ENCODE measurements at places on chromosomes 1 and 21.

GRCh38 chr1:39832294-39832693 lies 43.6 kb upstream of the BMP8B start:
- no peak for DNase-seq

DNA sequence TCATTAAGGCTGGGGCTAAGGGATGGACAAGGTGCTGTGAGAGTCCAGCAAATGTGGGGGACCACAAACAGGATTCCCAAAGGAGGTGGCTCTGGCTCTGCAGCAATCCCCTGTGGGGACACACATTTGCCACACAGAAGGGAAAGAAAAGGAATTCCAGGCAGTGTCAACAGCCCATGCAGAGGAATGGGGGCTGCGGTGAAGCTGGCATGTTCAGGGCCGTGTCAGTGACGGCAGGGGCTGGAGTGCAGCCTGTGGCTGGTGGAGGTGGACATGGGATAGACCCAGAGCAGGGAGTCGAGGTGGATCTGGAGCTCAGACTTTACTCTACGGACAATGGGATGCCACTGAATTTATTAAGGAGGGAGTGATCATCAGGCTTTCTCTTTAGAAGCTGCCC lies 183.2 kb downstream of the TRABD2B start:
- DNase-seq, result no peak

DNA sequence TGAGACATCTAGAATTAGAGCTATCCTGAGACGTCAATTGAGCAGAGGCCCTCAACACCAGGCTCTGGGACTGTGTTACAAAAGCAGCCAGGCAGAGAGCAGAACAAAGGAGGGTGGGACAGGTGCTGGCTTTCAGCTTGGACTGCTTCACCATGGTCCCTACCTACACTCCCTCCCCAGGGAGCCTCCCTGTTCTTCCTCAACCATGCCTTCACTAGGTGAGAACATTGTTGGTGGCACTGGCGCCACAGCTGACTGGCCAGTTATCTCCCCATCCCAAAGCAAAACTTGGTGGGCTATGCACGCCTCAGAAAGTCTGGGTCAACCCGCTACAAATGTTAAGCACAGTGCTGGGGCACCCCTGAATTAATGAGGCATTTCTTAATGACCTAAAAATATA lies 87.8 kb downstream of the NMNAT2 start:
- no peak for DNase-seq

DNA sequence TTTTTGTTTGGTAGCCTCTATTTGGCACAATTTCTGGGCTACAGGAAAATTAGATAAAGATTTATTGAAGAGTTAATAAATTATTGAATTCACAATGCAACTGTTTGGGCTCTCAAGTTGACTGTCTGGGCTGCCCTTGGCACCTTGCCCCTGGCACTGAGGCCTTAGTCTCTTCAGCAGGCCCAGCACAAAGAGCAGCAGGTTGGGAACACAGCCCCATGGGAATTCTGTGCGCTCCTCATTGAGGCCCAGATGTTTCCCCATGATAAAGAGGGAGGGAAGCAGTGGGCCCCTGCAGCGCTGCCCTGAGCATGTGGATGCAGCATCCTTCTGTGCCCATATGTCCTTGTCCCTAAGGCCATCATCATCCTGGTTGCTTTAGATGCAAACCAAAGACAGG lies 2.9 kb downstream of the CRNN start:
- no peak for DNase-seq

- no peak for DNase-seq
Measured at GRCh38 chr1:232965124-232965911, 14.9 kb downstream of the NTPCR start.

GRCh38 chr1:26932531-26932930 lies 11.0 kb downstream of the NUDC start:
- DNase-seq, result no peak

DNA sequence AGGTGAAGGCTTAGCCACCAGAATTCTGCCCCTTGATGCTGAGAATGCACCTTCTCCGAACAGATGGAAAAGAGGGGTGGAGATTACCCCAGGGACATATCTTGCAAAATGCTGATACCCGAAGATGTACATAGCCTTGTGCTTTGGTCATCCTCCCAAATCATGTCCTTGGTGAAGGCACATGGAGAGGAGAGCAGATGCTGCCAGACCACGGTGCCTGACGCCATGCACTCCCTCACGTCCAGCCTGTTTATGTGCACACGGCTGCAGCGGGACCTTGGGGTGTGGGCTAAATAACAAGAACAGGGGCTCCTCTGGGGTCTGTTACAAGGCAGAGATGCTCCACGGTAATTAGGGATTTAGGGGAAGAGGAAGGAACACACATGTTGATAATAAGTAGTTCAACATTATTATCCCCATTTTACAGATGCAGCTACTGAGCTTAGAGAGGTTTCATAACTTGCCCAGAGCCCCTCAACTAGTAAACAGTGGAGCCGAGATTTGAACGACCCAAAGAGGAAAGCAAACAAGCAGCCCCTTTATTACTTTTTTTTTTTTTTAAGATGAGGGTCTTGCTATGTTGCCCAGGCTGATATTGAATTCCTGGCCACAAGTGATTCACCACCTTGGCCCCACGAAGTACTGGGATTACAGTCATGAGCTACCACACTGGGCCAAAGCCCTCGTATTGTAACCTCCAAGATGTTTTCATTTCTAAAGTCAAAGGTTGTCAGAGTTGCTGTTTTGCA lies 12.9 kb downstream of the EPHX1 start:
- no peak for DNase-seq

DNA sequence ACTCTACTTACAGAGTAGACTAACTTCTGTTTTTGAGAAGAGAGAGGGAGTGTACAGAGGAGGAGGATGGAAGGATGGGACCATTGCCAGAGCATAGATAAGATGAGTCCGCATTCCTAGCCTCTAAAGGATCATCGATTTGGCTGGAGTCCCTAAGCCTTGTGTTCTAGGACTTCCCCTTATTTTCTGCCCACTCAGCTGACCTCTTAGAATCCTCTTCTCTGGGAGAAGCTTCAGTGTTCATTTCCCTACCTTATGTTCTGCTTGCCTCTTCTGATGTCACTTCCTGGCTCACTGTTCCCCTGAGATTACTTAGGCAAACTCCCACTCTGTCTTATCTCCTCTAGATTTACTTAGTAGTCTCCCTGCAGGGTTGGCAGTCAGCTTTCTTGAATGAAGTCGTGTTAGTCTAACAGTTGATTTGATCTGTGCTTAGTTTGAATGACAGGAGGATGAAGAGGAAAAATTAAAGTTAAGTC lies 156.7 kb downstream of the SYT2 start:
- no peak for DNase-seq

GRCh38 chr1:117275055-117275454 lies 64.3 kb upstream of the VTCN1 start:
- DNase-seq, result no peak

DNA sequence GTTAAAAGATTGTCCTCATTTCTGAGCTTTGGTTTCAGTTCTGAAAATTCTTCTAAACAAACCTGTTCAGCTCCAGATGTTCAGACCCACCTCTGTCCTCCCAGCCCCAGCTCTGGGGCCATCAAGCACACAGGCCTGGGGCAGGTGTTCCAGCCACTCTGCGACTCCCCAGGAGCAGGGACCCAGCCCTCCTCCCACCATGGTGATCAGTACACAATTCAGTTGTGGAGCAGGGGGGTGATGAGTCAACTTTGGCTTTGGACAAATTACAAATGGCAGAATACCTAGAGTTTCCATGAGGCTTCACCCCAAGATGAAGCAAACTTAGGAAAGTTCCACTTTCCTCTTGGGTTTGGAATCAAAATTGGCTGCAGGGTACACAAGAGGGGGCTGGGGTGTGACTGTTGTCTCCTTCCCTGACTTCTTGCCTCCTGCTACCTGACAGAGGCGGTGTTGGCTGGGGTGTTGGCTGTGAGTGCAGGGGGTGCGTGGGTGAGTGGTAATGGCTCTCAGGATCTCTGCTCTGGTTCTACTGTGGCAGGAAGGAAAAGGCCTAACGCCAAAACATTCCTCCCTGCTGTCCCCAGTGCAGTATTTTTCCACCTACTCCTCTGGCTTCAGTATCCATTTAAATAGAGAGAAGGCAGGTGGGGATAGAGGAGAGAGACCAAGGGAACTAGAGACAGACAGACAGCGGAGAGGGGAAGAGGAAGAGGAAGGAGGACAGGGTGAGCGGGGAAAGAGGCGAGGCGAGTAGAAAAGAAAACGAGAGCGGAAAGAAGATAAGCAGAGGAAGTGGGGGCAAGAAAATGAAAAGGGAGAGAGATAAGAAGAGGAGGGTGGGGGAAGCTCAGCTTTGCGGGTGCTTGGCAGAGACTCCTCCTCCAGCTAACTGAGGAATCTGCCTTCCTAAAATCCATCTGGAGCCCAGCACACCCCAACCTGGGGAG lies 20.6 kb upstream of the LRRN2 start:
- DNase-seq, result no peak

GRCh38 chr21:26470351-26471098 lies 102.6 kb downstream of the CYYR1 start:
- no peak for DNase-seq

DNA sequence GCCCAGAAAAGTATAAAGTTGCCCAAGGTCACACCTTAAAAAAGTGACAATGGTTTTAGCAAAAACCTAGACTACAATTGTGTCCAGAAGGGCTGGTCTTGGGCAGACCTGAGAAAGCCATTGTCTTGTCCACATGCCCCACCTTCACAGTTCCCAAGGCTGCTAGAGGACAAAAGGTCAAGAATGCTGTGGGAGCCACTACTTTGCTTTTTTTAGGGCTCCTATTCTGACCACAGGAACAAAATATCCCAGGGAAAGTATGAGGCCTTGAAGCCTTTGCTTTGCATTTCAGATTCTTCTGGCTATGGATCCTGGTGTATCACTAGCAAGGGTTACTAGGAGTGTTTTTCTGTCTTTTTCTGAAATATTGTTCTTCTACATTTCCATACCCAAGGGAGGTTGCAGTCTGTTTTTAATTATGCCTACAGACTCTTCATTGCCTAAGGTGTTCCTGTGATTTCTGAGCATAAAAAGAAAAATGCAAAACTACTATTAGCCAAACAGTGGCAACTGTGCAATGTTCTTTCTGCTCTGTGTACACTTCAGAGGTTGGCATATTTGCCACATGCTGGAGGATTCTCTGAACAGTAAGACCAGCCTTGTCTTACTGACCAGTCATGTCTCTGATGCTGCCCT lies 10.7 kb downstream of the C1orf162 start:
- DNase-seq, result no peak

DNA sequence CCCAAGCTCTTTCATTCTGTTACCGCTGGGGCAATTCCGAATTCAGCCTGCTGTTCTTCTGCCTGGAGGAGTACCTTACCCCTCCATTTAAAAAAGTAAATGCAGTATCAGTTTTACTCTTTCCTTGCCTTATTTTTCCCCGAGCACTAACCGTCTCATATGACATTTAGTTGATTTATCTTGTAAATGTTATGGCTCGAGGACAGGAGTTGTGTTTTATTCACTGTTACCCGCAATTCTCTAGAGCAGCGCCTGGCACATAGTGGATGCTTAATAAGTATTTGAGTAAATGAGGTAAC lies 425 bp upstream of the TADA1 start:
- DNase-seq, result no peak

DNA sequence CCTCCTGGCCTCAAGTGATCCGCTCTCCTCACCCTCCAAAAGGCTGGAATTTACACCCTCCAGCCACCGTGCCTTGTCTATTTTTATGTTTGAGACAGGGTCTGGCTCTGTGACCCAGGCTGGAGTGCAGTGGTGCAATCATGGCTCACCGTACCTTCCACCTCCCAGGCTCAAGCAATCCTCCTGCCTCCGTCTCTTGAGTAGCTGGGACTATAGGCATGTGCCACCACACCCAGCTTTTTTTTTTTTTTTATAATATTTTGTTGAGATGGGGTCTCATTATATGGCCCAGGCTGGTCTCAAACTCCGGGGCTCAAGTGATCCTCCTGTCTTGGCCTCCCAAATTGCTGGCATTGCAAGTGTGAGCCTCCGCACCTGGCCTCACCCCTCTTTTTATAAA lies 38.8 kb downstream of the TRPM2 start:
- no peak for DNase-seq

GRCh38 chr1:1019122-1019999 lies 559 bp upstream of the AGRN start:
- DNase-seq, result no peak

DNA sequence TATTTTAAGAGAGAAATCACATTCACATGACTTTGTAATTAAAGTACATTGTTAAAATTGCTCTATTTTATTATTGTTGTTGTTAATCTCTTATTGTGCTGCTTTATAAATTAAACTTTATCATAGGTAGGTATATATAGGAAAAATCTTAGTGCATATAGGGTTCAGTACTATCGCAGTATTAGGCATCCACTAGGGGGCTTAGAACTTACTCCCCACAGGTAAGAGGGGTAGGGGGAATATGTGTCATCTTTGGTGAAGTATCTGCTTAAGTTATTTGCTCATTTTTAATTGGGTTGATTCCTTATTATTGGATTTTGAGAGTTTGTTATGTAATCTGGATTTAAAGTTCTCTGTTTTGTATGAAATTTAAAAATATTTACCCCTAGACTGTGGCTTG lies 385.2 kb downstream of the DUSP10 start:
- DNase-seq, result no peak

DNA sequence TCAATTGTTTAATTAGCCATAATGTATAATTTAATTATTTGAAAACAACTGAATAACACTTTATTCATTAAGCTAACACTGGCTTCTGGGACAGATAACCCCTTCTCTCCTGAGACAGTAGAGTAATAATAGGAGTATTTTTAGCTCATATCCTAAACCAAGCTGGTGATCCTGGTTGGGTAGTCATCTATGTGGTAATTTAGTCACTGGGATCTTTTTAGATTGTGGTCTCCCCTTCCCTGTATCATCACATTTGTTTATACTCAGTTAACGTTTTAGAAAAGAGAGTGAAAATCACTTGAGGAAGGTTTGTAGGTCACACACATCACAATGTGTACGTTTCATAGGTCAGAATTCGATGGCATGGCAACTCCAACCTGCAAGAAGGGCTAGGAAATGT lies 1356.6 kb upstream of the ADGRL2 start:
- DNase-seq, result no peak

DNA sequence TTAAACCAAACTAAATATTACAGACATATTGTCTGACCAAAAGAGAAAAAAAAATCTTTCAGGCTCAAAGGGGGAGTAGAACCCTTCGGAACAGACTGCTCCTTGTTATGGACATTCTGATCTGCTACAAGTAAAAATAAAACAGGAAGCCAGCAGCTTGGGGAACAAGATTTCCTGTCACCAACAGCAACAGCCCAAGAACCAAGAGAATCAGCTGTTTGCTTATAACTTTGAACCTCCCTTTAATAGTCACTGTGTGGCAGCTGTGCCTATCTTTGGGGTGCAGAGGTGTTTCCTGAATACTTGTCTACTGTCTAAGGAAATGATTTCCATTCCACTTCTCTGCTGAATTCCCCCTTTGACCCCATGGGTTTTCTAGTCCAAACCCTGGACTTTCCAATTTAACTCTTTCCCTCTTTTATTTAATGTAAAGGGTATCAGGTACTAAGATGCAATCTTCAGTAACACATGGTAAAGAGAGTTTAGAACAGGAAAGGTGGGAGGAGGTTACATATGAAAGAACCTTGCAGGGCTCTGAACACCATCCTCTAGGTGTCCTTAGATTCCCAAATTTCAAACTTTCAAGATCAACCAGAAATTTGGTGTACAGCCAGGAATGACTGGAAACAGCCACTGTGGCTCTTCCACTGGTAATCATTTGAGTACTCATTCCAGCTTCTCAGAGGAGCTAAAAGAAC lies 38.6 kb downstream of the GPR3 start:
- DNase-seq, result no peak

- DNase-seq, result no peak
Measured at GRCh38 chr1:145720878-145721671, 1.8 kb downstream of the CD160 start.

All from AG04449 (cell line).